ENCODE measurements at places on chromosomes 12 and 14.

DNA sequence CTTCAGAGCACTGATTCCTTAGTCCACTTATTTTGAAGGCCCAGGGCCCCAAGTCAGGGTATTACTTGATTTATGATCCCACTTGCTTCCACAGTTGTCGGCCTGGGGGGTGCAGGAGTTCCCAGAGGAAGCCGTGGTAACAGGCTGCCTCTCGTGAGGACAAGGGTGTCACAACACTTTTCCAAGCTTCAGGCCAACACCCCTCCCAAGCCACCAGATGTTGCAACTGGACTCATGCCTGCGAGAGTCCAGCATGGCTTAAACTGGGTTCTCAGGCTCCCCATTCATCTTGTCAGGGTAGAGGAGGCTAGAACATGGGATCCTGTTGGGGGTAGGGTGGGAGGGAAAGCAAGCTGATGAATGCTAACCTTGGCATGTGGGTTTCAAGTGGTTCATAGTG is 56.1 kb downstream of the BMP4 start:
- no peak overlapping the region for H3K4me3 ChIP-seq
- no peak overlapping the region for H3K27ac ChIP-seq
- no peaks in the 10 kb centered on the region for H3K4me1 ChIP-seq
- DNase-seq: peak; percentile 3

- H3K27me3 ChIP-seq: no peaks in the 10 kb centered on the region
- no peak overlapping the region for H3K27ac ChIP-seq
- no peak for DNase-seq
- no peak overlapping the region for H3K4me3 ChIP-seq
- H3K36me3 ChIP-seq: no peaks in the 10 kb centered on the region
Observed at GRCh38 chr14:24887623-24888304, 162.2 kb downstream of the STXBP6 start.

DNA sequence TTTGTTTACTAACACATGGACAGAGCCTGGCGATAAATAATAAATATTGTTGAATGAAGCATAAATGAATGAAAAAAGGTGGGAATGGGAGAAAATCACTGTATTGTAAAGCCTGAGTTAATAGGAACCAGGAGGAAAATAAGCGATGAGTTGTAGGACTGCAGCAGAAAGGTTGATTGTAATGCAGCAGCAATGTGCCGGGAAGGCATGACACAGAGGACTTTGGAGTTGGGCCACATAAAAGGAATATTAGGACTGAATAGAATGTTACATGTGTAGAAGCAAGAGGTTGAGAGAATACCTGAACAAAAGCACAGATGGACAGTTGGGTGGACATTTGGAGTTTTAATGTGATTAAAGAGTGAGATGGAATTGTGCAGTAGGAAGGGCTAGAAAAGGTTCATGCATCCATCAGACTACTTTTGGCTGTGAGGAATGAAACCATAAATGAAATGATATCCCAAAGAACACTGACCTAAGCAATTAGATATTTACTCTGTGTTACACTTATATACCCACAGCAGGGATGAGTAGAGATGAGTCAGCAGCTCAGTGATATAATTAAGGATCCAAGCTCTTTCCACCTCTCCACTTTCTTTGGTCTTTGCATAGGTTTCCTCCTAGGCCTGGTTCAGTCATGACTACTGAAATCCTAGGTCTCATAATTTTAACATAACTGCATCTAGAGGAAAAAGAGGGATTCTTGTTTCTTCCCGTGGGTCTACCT is 55.4 kb downstream of the CCER1 start:
- no peak overlapping the region for H3K27ac ChIP-seq
- H3K4me1 ChIP-seq: peaks cover 13% of the 10 kb centered on the region
- peak; percentile 11 for DNase-seq
- H3K4me3 ChIP-seq: no peak overlapping the region

- no peak overlapping the region for H3K4me3 ChIP-seq
- H3K27me3 ChIP-seq: no peaks in the 10 kb centered on the region
- H3K4me1 ChIP-seq: no peaks in the 10 kb centered on the region
Observed at GRCh38 chr14:64279704-64280668, 14.2 kb downstream of the ESR2 start.

DNA sequence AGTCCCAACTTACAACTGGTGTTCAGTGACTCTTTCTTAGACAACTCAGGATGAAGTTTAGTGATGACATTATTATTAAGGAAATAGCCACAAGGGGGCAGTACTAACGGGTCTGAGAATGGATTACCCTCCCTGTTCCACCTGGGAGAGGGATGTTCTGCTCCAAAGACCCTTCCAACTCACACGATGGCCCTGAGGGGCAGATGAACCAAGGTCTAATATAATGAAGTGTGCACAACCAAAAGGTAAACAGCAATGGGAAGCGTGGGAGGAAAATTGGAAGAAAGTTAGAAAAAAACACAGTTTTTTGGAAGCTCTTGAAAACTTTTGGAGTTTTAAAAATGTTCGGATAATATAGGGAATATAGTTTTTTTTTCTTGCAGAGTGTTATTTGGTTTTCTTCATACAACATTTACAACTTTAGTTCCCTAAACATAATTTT is 24.0 kb downstream of the FGF6 start:
- H3K27me3 ChIP-seq: peaks cover 20% of the 10 kb centered on the region
- peaks cover 5% of the 10 kb centered on the region for H3K4me1 ChIP-seq
- peak; percentile 64 for DNase-seq
- no peak overlapping the region for H3K4me3 ChIP-seq
- no peak overlapping the region for H3K27ac ChIP-seq

GRCh38 chr14:102930753-102931579 is 8.5 kb downstream of the AMN start:
- peaks cover 27% of the 10 kb centered on the region for H3K36me3 ChIP-seq
- H3K27me3 ChIP-seq: no peaks in the 10 kb centered on the region
- peaks cover 12% of the 10 kb centered on the region for H3K4me1 ChIP-seq
- no peak overlapping the region for H3K27ac ChIP-seq
- peak; percentile 65 for DNase-seq

DNA sequence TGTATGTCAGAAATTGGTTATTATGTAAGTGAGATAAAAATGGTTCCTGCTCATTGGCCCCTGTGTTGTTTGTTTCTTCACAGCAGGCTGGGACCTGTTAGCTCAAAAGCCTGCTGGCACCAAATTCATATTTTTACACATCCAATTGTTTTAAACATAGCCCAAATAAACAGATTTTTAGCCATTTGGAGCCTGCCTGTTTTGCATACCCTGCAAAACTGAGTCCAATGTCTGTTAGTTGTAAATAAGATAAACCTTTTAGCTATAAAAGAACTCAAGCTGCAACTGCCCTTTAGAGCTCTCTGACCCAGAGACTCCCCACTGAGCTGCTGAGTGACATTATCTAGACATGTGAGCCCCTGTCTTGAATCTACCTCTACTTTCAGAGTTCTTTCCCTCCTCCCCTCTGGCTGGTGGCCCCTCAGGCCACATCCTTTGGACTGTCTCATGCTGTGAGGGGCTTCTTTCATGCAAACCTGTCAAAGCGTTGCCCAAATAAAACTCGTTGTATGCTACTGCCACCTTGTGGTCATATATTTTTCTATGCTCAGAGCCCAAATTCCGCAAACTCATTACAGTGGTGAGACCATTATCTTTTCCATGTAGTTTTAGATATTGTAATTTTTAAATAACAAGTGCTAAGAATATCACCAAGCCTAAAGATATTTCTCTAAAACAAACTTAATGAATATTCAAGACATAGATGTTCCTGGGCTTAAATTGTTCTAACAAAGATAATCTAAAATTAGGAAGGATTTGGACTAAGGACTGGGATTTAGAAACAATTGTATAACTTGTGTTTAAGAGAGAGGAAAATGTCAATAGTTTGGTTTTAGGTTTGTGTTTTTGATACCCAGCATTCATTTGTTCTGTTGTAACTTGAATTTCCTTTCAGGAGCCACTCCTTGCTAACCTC is 337.9 kb downstream of the AACS start:
- no peaks in the 10 kb centered on the region for H3K36me3 ChIP-seq
- H3K27me3 ChIP-seq: peaks cover 56% of the 10 kb centered on the region
- H3K4me3 ChIP-seq: no peak overlapping the region
- no peak overlapping the region for H3K27ac ChIP-seq
- peak; percentile 45 for DNase-seq

DNA sequence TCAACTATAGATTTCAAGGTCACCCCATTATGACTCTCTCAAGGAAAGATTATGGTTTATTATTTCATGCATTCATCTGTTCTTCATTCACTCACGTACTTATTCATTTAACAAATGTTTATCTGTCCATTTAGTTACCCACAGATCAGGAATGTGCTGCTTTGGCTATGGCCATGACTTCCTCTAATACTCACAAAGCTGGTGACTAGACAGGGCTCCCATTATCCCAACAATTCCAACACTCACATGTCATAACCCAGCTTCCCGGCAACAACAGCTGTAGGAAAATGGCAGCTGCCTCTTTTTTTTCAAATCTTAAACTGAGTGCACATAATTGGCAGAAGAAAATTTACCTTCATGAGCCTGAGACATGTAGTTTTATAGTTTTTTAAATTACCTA is 190.8 kb upstream of the CCDC196 start:
- H3K36me3 ChIP-seq: no peaks in the 10 kb centered on the region
- no peak overlapping the region for H3K27ac ChIP-seq
- H3K27me3 ChIP-seq: no peaks in the 10 kb centered on the region

DNA sequence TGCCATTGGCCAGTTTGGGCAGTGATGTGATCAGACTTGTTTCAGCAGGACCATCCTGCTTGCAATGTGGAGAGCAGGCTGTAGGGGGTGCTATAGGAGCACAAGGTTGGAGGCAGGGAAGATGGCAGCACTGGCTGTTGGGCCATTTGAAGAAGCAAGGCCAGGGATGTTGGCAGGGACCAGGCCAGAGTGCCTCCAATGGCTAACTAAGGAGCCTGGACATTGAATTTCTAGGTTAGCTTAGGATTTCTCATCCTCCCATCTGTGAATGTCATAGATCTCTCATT is 23.5 kb downstream of the FGF23 start:
- H3K27me3 ChIP-seq: no peaks in the 10 kb centered on the region
- no peaks in the 10 kb centered on the region for H3K4me1 ChIP-seq
- H3K4me3 ChIP-seq: no peak overlapping the region
- peak; percentile 32 for DNase-seq
- H3K36me3 ChIP-seq: peaks cover 23% of the 10 kb centered on the region

- H3K4me3 ChIP-seq: no peak overlapping the region
- DNase-seq: no peak
- H3K27me3 ChIP-seq: no peaks in the 10 kb centered on the region
- no peak overlapping the region for H3K27ac ChIP-seq
- no peaks in the 10 kb centered on the region for H3K36me3 ChIP-seq
- H3K4me1 ChIP-seq: peaks cover 6% of the 10 kb centered on the region
Observed at GRCh38 chr12:67773896-67774295, 125.4 kb downstream of the DYRK2 start.

DNA sequence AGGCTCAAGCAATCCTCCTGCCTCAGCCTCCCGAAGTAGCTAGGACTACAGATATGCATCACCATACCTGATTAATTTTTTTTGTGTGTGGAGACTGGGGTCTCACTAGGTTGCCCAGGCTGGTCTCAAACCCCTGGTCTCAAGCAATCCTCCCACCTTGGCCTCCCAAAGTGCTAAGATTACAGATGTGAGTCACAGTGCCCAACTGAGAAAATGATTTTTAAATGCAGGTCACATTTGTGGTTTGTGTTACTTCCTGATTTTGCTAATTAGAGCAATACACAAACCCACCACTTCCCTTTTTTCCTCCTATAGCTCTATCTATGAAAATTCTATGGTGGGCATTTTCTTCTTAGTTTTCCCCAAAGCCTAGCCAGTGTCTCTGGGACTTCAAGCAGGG is 45.5 kb upstream of the TMEM263 start:
- H3K36me3 ChIP-seq: no peaks in the 10 kb centered on the region
- no peaks in the 10 kb centered on the region for H3K4me1 ChIP-seq
- H3K4me3 ChIP-seq: no peak overlapping the region
- no peak overlapping the region for H3K27ac ChIP-seq
- no peaks in the 10 kb centered on the region for H3K27me3 ChIP-seq

- peak overlapping the region; percentile 54 for H3K4me3 ChIP-seq
- H3K36me3 ChIP-seq: peaks cover 51% of the 10 kb centered on the region
- peak overlapping the region; percentile 84 for H3K27ac ChIP-seq
Observed at GRCh38 chr12:122871851-122872780, 23.8 kb downstream of the VPS37B start.

GRCh38 chr14:32697114-32697513 is 241.6 kb upstream of the NPAS3 start:
- no peaks in the 10 kb centered on the region for H3K36me3 ChIP-seq
- H3K4me3 ChIP-seq: no peak overlapping the region
- peaks cover 17% of the 10 kb centered on the region for H3K4me1 ChIP-seq
- H3K27ac ChIP-seq: no peak overlapping the region
- H3K27me3 ChIP-seq: no peaks in the 10 kb centered on the region

DNA sequence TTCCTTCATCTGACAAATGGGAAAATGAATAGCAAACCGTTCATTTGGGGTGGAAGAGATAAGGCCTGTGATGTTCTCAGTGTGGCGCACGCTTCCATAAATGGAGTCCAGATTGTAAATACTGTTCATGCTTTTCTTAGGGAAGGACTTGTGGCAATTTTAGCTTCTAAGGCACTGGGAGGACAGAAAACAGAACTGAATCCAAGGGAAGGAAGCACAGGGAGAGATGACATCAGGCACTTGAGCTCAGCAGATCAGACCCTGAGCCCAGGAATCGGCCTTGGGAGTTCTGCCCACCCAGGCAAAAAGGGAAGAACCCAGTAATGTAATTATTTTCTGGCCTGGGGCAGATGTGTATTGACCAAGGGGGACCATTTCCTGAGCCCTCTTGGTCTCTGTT is 7.2 kb upstream of the SH2B3 start:
- H3K27me3 ChIP-seq: no peaks in the 10 kb centered on the region
- peaks cover 6% of the 10 kb centered on the region for H3K36me3 ChIP-seq
- no peak overlapping the region for H3K27ac ChIP-seq
- peaks cover 10% of the 10 kb centered on the region for H3K4me1 ChIP-seq

DNA sequence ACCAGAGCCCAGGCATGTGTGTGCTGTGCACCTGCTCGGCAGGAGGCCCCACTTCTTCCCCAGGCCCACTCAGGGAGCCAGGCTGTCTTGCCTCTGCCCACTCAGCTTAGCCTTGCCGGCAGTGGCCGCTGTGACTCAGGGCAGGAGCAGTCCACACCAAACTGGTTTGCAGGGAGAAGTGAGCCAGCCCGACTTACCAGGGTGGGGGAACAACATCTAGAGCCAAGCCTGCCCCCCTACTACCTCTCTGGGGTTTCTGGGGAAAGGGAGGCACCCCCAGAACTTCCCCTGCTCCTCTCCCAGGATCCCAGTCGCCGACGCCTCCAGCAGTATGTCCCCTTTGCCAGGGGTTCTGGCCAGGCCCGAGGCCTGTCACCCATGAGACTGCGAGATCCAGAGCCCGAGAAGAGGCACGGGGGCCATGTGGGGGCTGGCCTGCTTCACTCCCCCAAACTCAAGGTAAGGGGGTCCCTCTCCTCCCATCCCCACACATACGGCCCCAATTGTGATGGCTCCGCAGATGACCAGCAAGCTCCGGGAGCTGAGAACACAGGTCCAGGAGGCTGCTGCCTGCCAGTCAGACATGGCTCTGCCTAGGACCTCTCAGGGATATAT is 3.0 kb downstream of the PLEKHG6 start:
- H3K36me3 ChIP-seq: no peaks in the 10 kb centered on the region
- H3K27me3 ChIP-seq: no peaks in the 10 kb centered on the region
- H3K4me3 ChIP-seq: peak overlapping the region; percentile 24
- no peak overlapping the region for H3K27ac ChIP-seq
- no peak for DNase-seq

GRCh38 chr12:111505601-111506036 is 93.5 kb downstream of the ATXN2 start:
- DNase-seq: no peak
- no peak overlapping the region for H3K4me3 ChIP-seq
- H3K27ac ChIP-seq: no peak overlapping the region
- no peaks in the 10 kb centered on the region for H3K4me1 ChIP-seq
